Stimulated activated CD8-positive, alpha-beta memory T cell treated with anti-CD3 and anti-CD28 coated beads, Interleukin-15, amount 100 ng/mL, for 24 hours (primary cell): ENCODE measurements at places on chromosomes 2 and 18.

DNA sequence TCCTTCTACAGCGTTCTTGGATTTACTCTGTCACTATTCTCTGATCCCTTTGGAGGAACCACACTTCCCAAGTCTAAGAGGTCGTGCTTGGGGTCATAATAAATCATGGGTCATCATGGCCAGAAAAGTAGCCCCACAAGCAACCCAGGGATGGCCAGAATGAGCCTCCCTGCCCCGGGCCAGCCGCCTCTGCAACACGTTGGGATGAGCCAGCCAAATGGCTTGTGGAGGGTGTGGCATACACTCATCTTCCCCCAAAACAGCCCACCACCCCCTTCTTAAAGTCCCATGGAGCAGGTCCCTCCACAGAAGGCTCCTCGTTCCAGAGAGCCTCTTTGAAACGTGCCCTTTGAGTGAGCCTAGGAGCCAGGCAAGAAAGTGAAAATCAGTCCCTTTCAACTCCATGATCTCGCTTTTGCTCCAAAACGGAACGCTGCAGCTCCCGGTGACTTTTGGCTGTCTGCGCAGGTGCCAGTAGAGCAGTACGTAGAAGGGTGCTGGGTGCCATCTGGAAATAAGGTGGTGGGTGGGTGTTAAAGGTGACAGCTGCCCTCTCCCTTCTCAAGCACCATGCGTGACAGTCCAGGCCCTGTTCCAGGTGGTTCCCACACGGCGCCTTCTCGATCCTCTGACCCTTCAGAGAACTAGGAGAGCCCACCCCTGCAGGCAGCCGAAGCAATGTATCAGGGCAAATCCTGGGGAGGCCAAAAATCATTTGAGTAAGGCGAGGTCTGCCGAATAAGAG, 48.5 kb upstream of the FOSL2 start:
- no peak for DNase-seq

DNA sequence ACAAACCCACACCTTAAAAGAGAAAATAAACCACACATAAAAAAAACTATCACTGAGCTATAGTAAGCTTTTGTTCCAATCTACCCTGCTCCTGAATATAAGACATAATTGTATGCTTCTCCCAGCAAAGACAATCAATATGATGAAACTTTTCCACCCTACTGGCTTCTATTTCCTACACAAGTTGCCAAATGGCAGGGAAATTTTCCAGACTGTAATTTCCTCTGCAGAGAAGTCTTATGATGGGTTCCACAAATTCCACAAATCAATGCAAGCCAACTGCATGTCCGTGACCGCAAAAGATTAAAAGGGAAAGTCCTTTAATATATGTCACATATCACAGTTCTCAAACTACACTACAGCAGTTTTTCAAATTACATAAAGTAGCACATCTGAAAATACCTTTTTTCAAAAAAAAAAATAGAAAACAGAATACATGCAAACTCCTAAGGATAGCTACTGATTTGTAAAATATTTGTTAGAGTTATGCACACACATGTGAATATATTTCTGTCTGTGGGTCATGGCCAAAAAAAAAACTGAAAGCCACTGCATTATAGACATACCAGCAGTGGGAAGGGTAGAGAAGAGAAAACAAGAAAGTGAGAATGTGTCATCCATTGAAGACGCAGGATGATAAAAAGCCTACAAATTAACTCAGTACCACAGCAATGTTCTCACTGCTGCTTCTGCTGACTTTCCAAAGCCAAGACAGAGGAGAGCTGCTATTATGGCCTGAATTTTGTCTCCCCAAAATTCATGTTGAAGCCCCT, 61.4 kb downstream of the RPL31 start:
- DNase-seq: no peak

DNA sequence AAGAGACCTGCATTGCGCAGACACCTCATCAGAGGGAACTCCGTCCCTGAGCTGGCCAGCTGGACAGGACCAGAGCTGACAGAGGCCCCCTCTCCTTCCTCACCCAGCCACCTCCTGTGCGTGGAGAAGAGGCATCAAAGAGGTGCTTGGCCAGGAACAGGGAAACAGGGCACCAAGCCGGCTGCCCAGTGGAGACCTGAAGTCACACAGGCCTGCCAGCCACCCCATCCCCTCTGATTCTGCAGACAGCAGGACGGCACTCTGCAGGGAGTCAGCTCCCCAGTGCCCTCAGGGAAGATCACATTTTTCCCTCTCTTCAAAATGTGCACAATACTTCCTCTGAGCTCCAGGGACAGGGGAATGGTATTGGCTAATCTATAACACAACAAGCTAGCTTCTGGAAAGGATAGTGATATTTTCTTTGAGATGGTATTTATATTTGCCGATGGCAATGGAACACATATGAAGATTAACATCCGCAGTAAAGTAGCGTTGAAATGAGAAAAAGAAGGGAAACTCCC, 30.5 kb downstream of the SLC1A4 start:
- DNase-seq: no peak

- no peak for DNase-seq
Observed at GRCh38 chr18:55864281-55864680, 276.3 kb upstream of the TCF4 start.

DNA sequence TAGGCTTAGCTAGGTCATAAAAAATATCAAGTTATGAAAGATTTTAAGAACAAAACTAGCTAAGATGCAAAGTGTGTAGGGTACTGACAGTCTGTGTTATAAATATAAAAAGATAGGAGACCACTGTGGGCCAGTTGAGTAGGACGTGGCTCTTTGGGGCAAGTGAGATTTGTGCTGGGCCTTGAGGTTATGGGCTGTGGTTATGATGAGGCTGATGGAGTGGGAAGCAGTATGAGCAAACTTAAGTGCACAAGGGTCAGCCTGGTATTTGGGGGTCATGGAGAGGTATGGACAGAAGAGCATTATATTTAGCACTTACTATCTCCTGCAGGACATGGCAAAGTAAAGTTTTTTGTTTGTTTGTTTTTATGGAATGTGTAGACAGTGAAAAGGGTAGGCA, 70.1 kb downstream of the SETBP1 start:
- no peak for DNase-seq

GRCh38 chr2:105674859-105675541, 69.7 kb upstream of the NCK2 start:
- DNase-seq: no peak

- no peak for DNase-seq
Observed at GRCh38 chr18:23994361-23994902, 20.1 kb upstream of the TTC39C start.

DNA sequence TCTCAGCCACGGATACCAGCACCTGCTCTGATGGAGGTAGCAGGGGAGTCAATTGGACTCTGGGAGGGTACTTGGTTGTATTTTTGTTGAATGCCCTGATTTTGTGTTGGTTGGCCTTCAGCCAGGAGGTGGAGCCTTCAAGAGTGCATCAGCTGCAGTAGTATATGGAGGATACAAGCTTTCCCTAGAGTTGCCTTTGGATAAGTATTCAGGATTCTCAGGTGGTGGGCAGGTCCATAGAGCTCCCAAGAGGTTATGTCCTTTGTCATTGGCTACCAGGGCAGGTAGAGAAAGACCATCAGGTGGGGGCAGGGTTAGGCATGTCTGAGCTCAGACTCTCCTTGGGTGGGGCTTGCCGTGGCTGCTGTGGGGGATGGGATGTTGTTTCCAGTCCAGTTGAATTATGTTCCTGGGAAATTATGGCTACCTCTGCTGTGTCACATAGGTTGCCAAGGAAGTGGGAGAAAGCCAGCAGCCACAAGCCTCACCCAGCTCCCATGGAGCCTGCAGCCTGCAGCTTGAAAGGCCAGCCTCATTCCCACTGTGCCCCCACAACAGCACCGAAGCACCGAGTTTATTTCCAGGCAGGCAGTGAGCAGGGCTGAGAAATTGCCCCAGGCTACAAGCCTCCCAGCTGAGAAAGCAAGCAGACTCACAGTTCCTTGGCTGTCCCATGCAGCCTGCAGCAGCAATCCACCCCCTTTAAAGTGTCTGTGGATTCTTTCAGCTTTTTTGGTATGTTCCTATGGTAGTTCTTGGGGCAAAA, 38.6 kb upstream of the CHST9 start:
- no peak for DNase-seq

DNA sequence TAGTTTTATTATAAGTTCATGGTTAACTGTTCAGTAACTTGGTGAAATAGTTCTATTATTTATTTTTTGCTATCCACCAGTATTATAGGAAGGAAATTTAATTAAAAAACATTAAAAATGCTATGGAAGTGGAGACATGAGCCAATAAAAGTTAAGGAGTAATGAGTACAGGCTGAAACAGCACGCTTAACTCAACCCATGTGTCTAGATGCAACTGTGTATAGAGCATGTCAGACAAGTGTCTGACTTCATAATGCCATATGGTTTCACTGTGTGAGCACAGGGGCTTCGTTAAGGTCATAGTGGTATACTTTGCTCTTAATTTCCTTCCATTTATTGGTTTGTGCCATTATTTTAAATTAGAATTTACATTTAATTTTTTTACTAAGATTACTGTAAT, 566.8 kb upstream of the NRP2 start:
- no peak for DNase-seq

- DNase-seq: no peak
Observed at GRCh38 chr2:132009177-132009873, 152.4 kb downstream of the ANKRD30BL start.

GRCh38 chr2:27683390-27684071, 19.8 kb downstream of the SLC4A1AP start:
- DNase-seq: peak; percentile 58

GRCh38 chr18:70335892-70336726, 47.3 kb downstream of the SOCS6 start:
- no peak for DNase-seq

DNA sequence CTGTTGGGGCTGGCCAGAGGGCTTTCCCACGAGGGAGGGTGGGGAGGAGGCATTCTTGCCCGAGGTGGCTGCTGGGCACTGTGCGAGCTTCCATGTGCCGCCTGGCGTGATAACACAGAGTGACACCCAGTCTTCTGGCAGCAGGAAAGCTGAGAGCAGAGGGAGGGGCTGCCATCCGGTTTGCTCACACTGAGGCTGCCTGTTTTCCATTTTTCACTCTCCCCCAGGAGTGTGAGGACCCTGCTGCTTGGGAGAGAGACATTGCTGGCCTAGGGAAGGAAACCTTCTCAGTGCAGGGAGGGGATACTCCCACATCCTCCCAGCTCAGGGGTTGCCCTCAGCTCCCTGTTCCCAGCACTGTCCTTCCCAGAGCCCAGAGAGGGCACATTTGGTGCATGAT, 73.1 kb downstream of the INHBB start:
- no peak for DNase-seq
